Left ventricle myocardium inferior (tissue), 1 donor: ENCODE measurements at places on chromosomes 11 and 22. TPM values are rescaled to one million over a fixed set of nuclear protein-coding genes. Genes with fewer than 3 reads are reported as not detected.

Gene TRPT1
- total RNA-seq, result 82.3 TPM

GRCh38 chr11:77548552-77549445 is 41.0 kb upstream of the AQP11 start:
- no peak for DNase-seq

DNA sequence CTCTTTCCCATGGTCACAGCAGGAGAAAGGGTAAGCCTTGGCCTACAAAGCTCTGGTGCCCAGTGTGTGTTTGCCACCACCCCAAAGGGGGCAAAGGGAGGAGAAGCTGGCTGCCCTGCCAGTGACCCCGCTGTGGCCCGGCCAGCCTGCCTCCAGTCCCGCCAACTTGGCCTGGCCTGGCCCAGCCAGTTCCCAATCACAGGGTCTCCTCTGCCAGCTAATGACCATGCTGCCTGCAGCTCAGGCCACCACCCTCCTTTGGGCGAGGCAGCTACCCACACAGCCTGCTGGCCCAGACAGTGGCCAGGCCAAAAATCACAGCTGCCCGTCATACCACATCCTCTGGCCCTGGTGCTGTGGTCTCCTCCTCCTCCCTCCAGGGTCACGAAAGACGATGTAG is 5.1 kb downstream of the GDPD5 start:
- no peak for DNase-seq

GRCh38 chr22:21943571-21944448 is 8.8 kb downstream of the PPM1F start:
- no peak for DNase-seq

GRCh38 chr11:96260067-96260511 is 82.9 kb downstream of the MAML2 start:
- no peak for DNase-seq
